ENCODE measurements at places on chromosomes 3 and 15. TPM values are rescaled to one million over a fixed set of nuclear protein-coding genes. Genes with fewer than 3 reads are reported as not detected.

DNA sequence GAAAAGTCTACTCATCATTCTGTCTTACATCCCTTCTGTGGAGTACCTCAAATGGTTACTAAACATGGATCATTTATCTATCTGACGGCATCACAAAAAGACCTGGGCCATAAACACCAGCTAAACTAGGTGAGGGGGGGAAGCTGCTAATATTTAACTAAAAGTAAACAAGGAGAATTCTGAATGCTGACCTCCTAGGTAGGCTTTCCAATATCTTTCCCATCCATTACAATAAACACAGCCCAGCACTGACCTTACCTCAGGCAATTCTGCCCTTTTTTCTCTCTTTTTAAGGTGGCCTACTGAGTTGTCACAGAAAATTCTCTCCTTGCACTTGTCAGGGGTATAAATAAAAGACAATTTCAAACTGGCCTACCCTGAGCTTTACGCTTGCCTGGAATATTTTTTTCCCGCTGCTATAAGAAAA lies 33.1 kb downstream of the USF3 start:
- no peak for DNase-seq

- DNase-seq = no peak
Measured at GRCh38 chr15:78044407-78045155, 32.9 kb downstream of the TBC1D2B start.

APOD gene
- 692 TPM for total RNA-seq

DNA sequence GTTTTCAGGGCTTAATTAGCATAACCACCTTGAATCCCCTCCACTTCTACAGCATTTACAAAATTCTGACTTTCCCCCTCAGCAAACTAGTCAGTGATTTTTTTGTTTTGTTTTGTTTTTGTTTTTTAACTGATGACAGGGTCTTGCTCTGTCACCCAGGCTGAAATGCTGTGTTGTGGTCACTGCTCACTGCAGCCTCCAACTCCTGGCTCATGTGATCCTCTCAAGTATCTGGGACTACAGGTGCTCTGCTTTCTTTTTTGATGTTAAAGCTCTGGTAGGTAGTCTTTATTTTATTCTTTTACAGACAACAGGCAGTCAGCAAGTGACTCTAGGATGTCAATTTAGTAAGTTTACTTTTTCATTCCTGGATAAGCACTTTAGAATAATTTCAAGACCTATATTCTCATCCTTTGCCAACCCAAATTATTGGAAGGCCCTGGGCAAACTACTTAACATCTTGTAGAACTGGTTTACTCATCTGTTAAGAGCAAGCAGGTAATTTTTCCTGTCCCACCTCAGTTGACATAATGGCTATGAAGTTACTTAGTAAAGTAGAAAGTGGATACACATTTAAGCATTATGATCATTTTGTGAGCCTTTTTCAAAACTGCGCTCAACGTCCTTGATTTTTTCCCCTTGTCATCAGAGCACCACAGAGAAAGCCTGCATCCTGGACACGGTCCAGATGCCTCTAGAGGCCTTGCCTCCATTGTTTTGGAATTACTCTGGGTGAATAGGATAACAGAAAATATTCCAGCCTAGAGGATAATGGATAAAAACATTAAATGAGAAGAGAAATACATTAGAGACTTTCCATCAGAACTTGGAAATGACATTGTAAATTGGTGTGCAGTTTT lies 69.9 kb upstream of the NDUFB4 start:
- no peak for DNase-seq

- DNase-seq = no peak
Measured at GRCh38 chr15:94793641-94794040, 562.3 kb downstream of the MCTP2 start.

XCR1 gene
- not detected for total RNA-seq

ELL3 gene
- 2.2 TPM for total RNA-seq

- no peak for DNase-seq
Measured at GRCh38 chr15:63797116-63797515, 36.6 kb downstream of the HERC1 start.

DNA sequence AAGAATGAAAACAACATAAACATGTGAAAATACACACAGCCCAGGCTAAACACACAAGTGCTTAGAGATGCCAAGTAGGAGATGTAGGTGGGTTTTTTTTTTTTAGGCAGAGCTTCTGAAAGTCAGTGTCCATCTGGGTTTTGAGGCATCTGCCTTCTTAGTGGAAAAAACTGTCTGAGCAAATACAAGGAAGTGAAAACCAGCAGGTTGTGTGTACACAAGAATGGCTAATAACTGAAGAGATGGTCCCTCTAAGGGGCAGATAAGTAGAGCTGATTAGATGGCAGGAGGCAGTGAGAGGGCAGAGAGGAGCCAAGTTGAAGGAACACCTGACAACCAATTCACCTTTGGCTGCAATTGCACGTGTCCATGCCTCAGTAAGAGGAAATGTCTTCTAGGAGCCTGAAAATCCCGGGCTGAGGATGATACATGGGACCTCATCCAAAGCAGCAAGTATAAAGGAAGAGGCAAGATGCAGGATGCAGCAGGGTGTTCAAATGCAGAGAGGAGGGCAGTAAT lies 34.9 kb downstream of the CYP19A1 start:
- DNase-seq = no peak

GRCh38 chr3:172467170-172467824 lies 19.0 kb upstream of the GHSR start:
- DNase-seq = no peak

CACNA1D gene
- total RNA-seq = 0.46 TPM

GRCh38 chr3:123053107-123053506 lies 13.7 kb upstream of the PDIA5 start:
- no peak for DNase-seq

- no peak for DNase-seq
Measured at GRCh38 chr3:124116906-124117305, 125.0 kb upstream of the ROPN1 start.

MME gene
- total RNA-seq = 3.6 TPM

GRCh38 chr3:61334783-61335182 lies 83.5 kb upstream of the FHIT start:
- DNase-seq = no peak

DNA sequence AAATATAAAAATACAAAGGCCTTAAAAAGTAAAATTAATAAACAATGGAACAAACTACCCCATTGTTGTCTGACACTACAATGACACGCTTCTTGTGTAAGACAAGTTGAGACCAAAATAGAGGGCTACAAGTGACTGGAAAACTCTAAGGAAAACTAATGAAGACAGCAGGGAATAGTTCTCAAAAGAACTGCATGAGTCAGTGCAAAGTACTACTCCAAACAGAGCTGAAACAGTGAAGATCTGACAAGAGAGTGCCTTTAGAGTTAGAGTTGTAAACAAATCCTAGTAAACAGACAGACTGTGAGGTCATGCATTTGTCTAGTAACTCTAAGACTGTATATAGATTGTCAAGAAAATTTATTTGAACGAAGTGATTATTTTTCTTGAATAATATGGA lies 233.9 kb downstream of the BBX start:
- DNase-seq = no peak

GRCh38 chr3:134904776-134905646 lies 110.0 kb downstream of the EPHB1 start:
- peak; percentile 49 for DNase-seq

SLC30A4 gene
- 3.3 TPM for total RNA-seq

Measured in cardiac septum (tissue), 1 donor.